ENCODE measurements at places on chromosomes 7 and 10. TPM values are rescaled to one million over a fixed set of nuclear protein-coding genes. Genes with fewer than 3 reads are reported as not detected.

- DNase-seq = no peak
These were observed 2.6 kb downstream of the TMEM243 start for GRCh38 chr7:87216701-87217508.

The GHRHR gene
- not detected for total RNA-seq

The TRIM50 gene
- total RNA-seq = under 0.01 TPM

- DNase-seq = no peak
These were observed 21.1 kb downstream of the DPYSL4 start for GRCh38 chr10:132207536-132208461.

The ACSL5 gene
- total RNA-seq = not detected

DNA sequence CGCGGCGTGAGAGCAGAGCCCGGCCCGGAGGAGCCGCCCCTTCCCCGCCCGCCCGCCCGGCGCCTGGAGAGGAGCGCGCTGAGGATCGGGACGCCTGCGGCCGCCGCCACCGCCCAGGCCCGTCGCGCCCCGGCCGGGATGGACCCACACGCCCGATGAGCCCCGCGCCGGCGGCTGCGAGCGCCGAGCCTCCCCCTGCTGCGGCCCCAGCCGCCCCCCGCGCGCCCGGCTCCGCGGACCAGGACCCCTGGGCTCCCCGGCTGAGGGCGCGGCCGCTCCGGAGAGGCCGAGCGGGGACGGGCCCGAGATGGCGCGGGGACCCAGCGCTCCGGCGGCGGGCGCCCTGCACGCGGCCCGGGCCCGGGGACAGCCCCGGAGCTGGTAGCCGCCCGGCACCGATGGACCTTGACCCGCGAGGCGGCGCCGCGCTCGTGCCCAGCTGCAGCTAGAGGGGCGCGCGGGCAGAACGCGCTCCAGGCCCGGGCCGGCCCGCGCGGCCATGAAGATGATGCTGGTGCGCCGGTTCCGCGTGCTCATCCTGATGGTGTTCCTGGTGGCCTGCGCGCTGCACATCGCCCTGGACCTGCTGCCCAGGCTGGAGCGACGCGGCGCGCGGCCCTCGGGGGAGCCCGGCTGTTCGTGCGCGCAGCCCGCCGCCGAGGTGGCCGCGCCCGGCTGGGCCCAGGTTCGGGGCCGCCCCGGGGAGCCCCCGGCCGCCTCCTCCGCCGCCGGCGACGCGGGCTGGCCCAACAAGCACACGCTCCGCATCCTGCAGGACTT is 520 bp downstream of the FAM20C start:
- no peak for DNase-seq

Measured in mammary epithelial cell (primary cell).